ENCODE measurements at places on chromosomes 2 and 18. TPM values are rescaled to one million over a fixed set of nuclear protein-coding genes. Genes with fewer than 3 reads are reported as not detected.

- peaks cover 30% of the 10 kb centered on the region for H3K4me1 ChIP-seq
- peak; percentile 72 for DNase-seq
- no peaks in the 10 kb centered on the region for H3K36me3 ChIP-seq
- H3K27ac ChIP-seq: peak overlapping the region; percentile 73
- peak overlapping the region; percentile 89 for H3K4me3 ChIP-seq
- H3K27me3 ChIP-seq: peaks cover 3% of the 10 kb centered on the region
These were observed 52.1 kb downstream of the EEF1B2 start for GRCh38 chr2:206211657-206212255.

GRCh38 chr2:1676091-1676912 lies 68.0 kb downstream of the PXDN start:
- H3K4me1 ChIP-seq: peaks cover 13% of the 10 kb centered on the region
- H3K4me3 ChIP-seq: no peak overlapping the region
- no peaks in the 10 kb centered on the region for H3K27me3 ChIP-seq
- H3K27ac ChIP-seq: peak overlapping the region; percentile 66
- peaks cover 24% of the 10 kb centered on the region for H3K36me3 ChIP-seq

DNA sequence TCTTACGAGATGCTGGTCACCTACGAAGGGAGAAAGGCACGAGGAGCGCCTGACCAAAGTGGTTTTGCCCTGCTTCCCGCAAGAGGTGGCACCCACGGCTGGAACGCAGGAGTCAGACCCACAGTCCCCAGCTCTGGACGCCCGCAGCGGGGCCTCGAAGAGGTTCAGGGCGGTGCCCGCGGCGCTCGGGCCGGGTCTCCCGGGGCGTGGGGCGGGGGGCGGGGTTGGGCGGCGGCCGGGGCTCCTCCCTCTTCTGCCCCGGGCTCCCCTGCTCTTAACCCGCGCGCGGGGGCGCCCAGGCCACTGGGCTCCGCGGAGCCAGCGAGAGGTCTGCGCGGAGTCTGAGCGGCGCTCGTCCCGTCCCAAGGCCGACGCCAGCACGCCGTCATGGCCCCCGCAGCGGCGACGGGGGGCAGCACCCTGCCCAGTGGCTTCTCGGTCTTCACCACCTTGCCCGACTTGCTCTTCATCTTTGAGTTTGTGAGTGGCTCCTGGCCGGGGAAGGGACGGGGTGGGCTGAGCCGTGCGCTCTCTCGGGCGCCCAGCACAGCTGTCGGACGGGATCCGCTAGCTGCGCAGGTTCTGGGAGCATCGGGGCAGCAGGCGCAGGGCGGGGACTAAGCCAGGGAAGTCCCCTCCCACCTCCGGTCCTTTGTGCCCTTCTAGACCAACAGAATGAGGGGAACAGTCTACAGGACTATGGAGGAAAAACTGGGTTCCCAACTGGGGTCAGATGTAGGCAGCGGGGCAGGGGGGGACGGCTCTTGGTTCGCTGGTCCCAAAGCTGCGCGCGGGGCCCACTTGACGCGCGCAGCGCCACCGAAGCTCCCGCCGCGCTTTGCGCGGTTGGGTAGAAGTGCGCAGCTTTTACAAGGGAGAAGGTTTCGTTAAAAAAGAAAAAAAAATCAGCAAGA lies at the start of gene MAL:
Gene MAL, plus strand, starts transcription at position 303 of the 914 bp plus-strand sequence. Its CDS starts 85 bp downstream, at position 388.
- H3K27me3 ChIP-seq: peaks cover 65% of the 10 kb centered on the region
- no peak for DNase-seq
- no peaks in the 10 kb centered on the region for H3K36me3 ChIP-seq
- peaks cover 5% of the 10 kb centered on the region for H3K4me1 ChIP-seq
- no peak within 1 kb of the TSS for H3K4me3 ChIP-seq

GRCh38 chr2:229445019-229445418 lies 173.9 kb upstream of the PID1 start:
- no peaks in the 10 kb centered on the region for H3K36me3 ChIP-seq
- peak overlapping the region; percentile 75 for H3K4me3 ChIP-seq
- peak overlapping the region; percentile 98 for H3K27ac ChIP-seq
- H3K27me3 ChIP-seq: peaks cover 5% of the 10 kb centered on the region
- DNase-seq: peak; percentile 90
- H3K4me1 ChIP-seq: peaks cover 36% of the 10 kb centered on the region

DNA sequence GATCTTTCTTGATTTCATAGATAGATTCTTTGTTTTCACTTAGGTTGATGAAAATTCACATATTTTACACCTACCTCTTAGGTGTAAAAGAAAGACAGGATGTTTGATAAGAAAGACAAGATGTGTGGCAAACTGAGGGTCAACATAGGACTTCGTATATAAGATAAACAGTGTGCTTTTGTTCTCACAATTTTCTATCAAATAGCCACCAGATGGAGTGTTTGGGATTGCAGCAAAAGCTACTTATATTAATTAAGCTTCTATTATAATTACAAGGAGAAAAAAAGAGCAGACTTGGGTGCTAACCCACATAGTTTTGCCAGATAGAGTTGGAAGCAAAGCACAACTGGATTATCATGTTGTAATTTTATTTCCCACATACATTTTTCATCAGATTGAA lies 232.9 kb downstream of the CDH7 start:
- no peak overlapping the region for H3K4me3 ChIP-seq
- no peaks in the 10 kb centered on the region for H3K36me3 ChIP-seq
- peaks cover 2% of the 10 kb centered on the region for H3K27me3 ChIP-seq
- no peak for DNase-seq
- no peaks in the 10 kb centered on the region for H3K4me1 ChIP-seq
- H3K27ac ChIP-seq: no peak overlapping the region

- H3K4me1 ChIP-seq: no peaks in the 10 kb centered on the region
- peaks cover 1% of the 10 kb centered on the region for H3K27me3 ChIP-seq
- H3K4me3 ChIP-seq: no peak overlapping the region
- H3K36me3 ChIP-seq: no peaks in the 10 kb centered on the region
- H3K27ac ChIP-seq: no peak overlapping the region
- DNase-seq: no peak
These were observed 28.9 kb downstream of the MRO start for GRCh38 chr18:50790948-50791347.

DNA sequence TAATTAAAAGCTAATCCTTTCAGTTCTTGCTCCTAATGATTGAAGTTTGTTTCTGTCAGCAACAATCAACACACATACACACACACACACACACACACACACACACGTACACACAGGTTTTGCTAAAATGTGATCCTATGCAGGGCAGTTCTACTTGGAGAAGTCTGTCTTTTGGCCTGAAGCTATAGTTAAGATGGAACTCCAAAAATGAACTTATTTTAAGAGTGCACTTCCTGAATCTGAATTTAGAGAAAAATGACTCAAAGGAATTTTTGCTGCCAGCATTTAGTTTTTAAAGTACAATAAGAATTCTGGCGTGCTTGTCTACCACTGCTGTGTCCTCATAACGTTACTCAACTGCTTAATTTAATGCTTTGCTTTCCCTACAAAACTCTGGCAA lies 6.6 kb downstream of the GALNT5 start:
- DNase-seq: peak; percentile 61
- H3K36me3 ChIP-seq: peaks cover 27% of the 10 kb centered on the region
- H3K27me3 ChIP-seq: no peaks in the 10 kb centered on the region
- peak overlapping the region; percentile 86 for H3K27ac ChIP-seq
- H3K4me3 ChIP-seq: peak overlapping the region; percentile 73
- H3K4me1 ChIP-seq: peaks cover 66% of the 10 kb centered on the region

- DNase-seq: no peak
- H3K36me3 ChIP-seq: no peaks in the 10 kb centered on the region
- H3K27ac ChIP-seq: no peak overlapping the region
- no peak overlapping the region for H3K4me3 ChIP-seq
- peaks cover 40% of the 10 kb centered on the region for H3K27me3 ChIP-seq
- H3K4me1 ChIP-seq: peaks cover 8% of the 10 kb centered on the region
These were observed 155.8 kb downstream of the ALPK2 start for GRCh38 chr18:58473071-58473470.

DNA sequence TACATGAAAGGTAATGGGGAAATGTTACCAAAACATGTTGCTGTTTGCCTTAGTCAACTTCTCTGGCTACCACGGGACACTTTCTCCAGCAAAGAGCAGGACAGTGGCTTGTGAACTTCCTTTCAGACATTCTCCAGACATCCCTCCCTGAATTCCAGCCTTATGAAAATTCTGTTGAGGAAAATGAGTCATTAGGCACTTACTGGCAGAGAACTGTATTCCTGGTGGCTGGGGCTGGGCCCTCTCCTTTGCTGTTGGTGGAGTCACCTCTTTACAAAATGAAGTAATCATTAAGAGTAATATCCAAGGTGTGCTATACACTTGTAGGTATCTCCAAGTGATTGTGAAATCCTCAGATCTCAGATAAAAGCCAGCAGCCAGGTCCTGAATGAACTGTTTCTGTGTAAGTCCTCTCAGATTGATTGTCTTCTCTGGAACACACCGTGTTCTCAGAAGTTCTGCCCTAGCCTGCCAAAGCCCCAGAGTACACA lies 1.3 kb upstream of the FAP start:
- H3K27ac ChIP-seq: peak overlapping the region; percentile 97
- peaks cover 41% of the 10 kb centered on the region for H3K36me3 ChIP-seq
- no peaks in the 10 kb centered on the region for H3K27me3 ChIP-seq
- peak; percentile 91 for DNase-seq
- peaks cover 72% of the 10 kb centered on the region for H3K4me1 ChIP-seq
- peak overlapping the region; percentile 71 for H3K4me3 ChIP-seq

DNA sequence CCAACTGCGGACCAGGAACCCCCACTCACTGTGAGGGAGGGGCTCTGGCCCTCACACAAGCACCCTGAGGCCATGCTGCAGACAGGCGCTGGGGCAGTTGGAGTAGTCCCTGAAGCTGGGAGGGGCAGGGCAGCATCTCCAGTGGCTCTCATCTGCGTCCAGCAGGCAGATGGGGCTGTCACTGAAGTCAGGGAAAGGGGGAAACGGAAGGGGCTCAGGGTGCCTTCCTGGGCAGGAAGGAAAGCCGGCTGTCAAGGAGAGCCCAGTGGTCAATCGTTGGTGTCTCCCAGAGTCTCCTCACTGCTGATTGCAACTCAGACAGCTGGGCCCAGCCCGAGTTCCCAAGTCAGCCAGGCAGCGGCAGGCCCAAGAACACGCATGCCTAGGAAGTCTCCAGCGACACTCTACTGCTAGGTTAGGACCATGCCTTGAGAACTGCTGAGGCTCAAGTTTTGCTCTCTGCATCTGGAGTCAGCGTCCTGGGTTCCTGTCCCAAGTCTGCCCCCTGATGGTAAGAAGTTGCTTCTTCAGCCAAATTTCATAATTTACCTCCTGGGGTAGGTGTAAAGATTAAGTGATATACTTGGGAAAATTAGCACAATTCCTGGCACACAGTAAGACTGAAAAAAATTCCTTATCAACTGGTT lies 27.4 kb upstream of the NMUR1 start:
- H3K27me3 ChIP-seq: peaks cover 5% of the 10 kb centered on the region
- peaks cover 10% of the 10 kb centered on the region for H3K36me3 ChIP-seq
- H3K4me1 ChIP-seq: peaks cover 12% of the 10 kb centered on the region
- H3K4me3 ChIP-seq: no peak overlapping the region
- no peak overlapping the region for H3K27ac ChIP-seq
- peak; percentile 59 for DNase-seq

DNA sequence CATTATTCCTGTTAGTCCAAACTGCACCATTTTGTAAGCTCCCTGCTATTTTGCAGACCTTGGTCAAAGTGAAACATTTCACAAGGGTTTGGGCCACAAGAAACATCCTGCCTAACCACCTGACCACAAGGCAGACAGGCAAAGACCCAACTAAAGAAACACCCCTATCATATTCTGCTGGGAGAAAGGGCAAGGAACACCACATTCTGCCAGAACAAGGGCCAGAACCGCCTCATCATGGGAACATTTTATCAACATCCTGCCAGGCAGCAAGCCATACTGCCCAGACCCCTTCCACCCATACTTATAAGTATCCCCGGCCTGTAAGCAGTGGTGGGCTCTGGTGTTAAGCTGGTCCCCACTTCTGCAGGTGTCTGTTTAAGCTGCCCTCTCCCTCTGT lies 12.0 kb upstream of the RAB31 start:
- no peak overlapping the region for H3K27ac ChIP-seq
- H3K27me3 ChIP-seq: peaks cover 6% of the 10 kb centered on the region
- H3K4me1 ChIP-seq: peaks cover 4% of the 10 kb centered on the region
- DNase-seq: no peak
- H3K4me3 ChIP-seq: no peak overlapping the region
- H3K36me3 ChIP-seq: no peaks in the 10 kb centered on the region

DNA sequence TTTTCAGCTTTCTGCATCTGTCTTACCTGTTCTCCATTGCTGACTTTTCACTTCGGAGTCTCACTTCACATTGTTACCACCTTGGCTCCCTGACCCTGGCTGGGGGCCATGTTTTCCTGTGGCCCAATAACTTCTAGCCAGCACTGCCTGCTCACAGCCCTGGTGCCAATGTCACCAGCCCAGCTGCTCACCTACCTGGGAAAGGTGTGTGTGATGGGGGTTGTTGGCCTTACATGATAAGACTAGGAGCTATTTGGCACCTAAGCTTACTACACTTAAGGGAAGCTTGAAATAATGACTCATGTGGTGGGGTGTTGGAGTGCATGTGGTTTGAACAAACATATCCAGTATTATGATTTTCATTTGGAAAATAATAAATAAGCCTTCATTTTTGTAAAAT lies 37.5 kb upstream of the PGAP1 start:
- H3K4me1 ChIP-seq: peaks cover 28% of the 10 kb centered on the region
- peaks cover 2% of the 10 kb centered on the region for H3K27me3 ChIP-seq
- H3K4me3 ChIP-seq: no peak overlapping the region
- H3K27ac ChIP-seq: no peak overlapping the region
- no peak for DNase-seq
- H3K36me3 ChIP-seq: no peaks in the 10 kb centered on the region

GRCh38 chr2:150888337-150888736 lies 373.3 kb downstream of the RBM43 start:
- no peaks in the 10 kb centered on the region for H3K36me3 ChIP-seq
- H3K27ac ChIP-seq: peak overlapping the region; percentile 61
- no peak overlapping the region for H3K4me3 ChIP-seq
- no peaks in the 10 kb centered on the region for H3K27me3 ChIP-seq
- peaks cover 51% of the 10 kb centered on the region for H3K4me1 ChIP-seq
- DNase-seq: peak; percentile 72

- no peaks in the 10 kb centered on the region for H3K27me3 ChIP-seq
- H3K27ac ChIP-seq: no peak overlapping the region
These were observed 44.5 kb downstream of the RPE start for GRCh38 chr2:210046851-210047500.

GRCh38 chr2:120606280-120606679 lies 129.4 kb upstream of the GLI2 start:
- peaks cover 34% of the 10 kb centered on the region for H3K4me1 ChIP-seq
- H3K27me3 ChIP-seq: no peaks in the 10 kb centered on the region
- no peak overlapping the region for H3K4me3 ChIP-seq
- H3K36me3 ChIP-seq: 0 out of 2 replicates have a peak, but pooled peaks cover 5% of the 10 kb centered on the region
- DNase-seq: no peak
- H3K27ac ChIP-seq: no peak overlapping the region

DNA sequence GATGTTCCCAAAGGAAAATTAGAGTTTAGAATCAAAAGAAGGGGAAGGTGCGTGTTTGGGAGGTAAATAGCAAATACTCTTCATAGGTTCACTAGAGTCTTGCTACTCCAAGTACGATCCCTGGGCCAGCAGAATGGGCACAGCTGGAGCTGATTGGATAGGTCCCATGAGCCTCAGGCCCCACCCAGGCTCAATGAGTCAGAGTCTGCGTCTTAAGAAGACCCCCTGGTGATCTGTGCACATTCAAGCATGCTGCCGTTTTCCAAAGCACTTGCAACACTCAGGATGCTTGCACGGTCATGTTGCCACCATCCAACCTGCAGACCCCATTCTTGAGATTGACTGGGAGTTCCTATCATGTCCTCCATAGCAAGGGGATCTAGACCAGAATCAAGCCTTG lies 40.5 kb downstream of the ABCG8 start:
- no peak overlapping the region for H3K27ac ChIP-seq
- peaks cover 7% of the 10 kb centered on the region for H3K4me1 ChIP-seq

The C2orf78 gene
- not detected for total RNA-seq

The ANKRD23 gene
- 0.76 TPM for total RNA-seq

The ITGB6 gene
- total RNA-seq: 0.33 TPM

The IL36A gene
- not detected for total RNA-seq

The TUBA3E gene
- not detected for total RNA-seq

The GCKR gene
- not detected for total RNA-seq

The TBR1 gene
- 0.21 TPM for total RNA-seq

The RNU2-63P gene
- 18.8 TPM for total RNA-seq

The IGFBP2 gene
- not detected for total RNA-seq

The CNDP1 gene
- total RNA-seq: not detected

The AMER3 gene
- total RNA-seq: not detected
